ENCODE measurements at places on chromosomes 7 and 10. TPM values are rescaled to one million over a fixed set of nuclear protein-coding genes. Genes with fewer than 3 reads are reported as not detected.

GRCh38 chr7:80679921-80680907, 41.8 kb downstream of the CD36 start:
- DNase-seq: no peak

DNA sequence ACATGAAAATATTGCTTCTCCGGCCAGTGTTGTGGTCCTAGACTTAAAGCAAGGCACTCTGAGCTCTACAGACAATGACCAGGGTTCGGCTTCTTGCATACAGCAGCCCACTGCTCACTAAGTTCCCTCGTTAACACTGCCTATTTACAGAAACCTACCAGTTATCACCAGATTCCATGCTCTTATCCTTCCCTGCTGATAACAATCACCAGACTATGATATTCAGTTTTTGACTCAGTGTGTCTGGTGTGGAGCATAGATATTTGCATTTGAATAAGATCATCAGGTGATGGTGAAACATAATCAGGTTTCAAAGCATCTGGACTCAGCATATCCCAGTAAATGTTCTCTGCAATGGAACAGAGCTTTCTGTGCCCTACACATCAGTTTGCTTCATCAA, 182.3 kb downstream of the SNX13 start:
- no peak for DNase-seq

GRCh38 chr10:89301232-89301631, 614 bp upstream of the IFIT2 start:
- no peak for DNase-seq

The HIP1 gene
- 7.9 TPM for total RNA-seq

DNA sequence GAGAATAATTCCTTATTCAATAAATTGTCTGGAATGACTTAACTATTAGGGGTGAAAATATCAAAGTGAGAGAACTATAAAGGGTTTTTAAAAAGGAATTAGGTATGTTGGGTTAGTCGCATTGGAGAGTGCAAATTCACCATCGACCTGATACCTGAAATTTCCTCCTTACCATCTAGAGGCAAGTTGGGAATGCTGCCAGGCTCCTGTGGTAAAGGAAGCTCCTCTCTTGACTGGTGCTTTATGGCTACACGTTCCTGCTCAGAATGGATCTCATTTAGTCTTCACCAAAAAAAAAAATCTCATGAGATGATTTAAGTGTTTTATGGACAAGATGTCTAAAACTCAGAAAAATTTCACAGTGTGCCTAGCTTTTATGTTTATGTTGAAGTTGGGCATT, 129.8 kb downstream of the EGFR start:
- DNase-seq: no peak

The FAM149B1 gene
- 13.6 TPM for total RNA-seq
